ENCODE measurements at places on chromosomes 7 and 10.

GRCh38 chr10:63214571-63214970, 81.4 kb downstream of the NRBF2 start:
- DNase-seq: no peak

GRCh38 chr7:145212050-145212449, 376.2 kb upstream of the TPK1 start:
- DNase-seq: no peak

GRCh38 chr10:47121336-47121735, 178.7 kb upstream of the GDF10 start:
- no peak for DNase-seq

GRCh38 chr7:67550801-67551436, 554.3 kb downstream of the TYW1 start:
- no peak for DNase-seq

DNA sequence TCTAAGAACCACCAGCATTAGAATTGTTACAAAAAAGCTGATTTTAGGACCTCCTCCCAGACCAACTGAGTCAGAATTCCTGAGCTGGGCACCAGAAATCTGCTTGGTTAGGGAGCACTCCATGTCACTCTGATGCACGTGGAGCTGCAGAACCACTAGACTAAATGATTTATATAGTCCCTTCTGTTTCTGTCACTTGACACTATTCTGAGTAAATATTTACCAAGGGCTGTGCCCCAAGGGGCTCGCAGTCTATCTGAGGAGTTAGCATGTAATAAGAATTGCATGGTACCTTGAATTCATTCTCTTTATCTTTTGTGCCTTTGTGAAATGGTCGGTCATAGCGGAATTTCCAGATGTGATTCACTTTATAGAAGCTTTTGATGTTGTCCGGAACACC, 196.0 kb upstream of the IMMP2L start:
- DNase-seq: no peak

DNA sequence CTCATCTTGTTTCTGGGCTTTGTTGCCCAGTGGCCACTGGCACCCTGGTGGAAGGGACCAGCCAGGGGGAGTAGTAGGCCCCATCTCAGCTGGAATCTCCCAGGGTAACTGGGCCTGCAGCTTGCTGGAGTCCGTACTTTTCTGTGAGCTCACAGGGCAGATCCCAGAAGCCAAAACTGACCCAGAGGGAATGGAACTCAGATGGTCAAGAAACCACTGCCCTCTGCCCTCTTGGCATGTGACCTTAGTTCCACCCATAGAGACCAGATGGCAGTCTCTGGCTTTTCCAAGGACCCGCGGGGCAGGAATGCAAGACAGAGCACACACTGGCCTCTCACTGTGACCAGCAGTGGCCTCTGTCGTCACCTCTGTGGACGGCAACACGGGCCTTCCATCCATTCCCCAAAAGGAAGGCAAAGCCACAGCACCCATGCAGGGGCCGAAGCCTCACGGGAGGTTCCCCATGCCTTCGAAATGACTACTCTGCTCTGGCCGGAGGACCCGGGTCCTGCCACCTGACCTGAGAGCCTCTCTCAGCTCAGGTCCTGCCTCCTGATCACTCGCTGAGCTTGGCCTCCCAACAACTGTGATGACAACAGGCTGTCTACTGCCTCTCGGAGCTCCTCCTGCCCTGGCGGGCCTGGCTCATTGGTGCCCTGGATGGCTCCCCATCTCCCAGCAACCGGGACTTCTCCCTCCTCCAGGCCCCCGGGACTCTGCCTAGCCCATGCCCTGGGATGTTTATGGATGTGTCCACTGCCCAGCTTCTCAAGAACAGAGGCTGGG, 29.9 kb downstream of the MYL10 start:
- no peak for DNase-seq

DNA sequence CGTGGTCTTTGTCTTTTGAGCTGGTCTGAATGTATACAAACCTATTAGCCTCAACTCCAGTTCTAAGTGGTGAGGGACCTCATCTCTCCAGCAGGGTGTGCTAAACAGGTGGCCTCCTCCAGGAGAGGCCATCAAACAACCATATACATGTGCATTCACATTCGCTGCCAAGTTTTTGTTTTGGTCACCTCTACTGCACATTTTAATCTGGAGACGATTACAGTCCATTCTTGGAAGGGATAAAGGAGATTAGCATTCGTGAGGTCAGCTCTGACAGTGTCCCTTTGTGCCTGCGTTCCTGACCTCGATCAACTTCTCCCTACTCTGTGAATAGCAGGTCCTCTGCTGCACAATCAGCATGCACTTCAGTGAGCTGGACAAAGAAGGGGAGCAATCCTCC, 60.8 kb downstream of the RHOBTB1 start:
- DNase-seq: no peak

DNA sequence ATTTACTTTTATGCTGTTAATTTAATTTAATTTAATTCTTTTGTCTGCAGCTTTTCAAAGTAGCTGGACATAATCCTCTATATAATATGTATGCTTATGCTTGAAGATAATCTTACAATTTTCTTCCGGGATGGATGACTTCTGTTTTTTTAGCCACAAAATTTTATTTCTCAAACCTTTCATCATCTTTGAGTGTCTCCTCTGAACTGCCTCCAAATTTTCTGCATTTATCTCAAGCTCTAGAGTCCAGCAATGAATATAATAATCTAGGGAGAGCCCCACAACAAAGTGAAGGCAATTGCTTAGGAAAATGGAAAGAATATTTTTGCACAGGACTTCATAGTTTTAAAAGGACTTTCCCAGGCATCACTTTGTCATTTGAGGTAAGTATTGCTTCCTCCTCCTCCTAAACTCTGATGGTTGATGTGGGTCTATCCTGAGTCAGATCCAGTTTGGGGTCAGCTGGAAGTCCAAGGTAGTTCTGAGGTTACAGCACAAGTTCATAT, 53.7 kb upstream of the FAM3C start:
- no peak for DNase-seq

DNA sequence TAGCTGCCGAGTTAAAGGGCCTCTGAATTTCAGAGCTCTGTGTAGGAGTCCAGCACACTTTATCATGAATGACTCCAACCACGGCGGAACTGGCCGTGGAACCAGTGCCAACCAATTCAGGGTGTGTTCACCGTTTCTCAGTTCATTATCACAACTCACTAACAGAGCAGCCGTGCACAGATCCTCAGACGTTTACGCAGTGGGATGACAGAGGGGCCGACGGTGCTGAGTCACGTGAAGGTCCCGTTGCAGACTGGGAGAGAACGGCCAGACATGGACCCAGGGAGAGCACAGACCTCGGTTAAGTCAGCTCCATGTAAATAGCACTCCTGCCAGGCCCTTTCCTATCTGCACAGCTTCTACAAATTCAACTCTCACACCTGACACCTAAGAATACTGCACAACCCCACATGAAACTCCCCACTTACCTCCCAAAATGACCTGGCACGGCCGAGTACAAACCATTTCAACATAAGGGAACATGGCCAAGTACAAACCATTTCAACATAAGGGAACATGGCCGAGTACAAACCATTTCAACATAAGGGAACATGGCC, 95.5 kb downstream of the DIP2C start:
- no peak for DNase-seq

DNA sequence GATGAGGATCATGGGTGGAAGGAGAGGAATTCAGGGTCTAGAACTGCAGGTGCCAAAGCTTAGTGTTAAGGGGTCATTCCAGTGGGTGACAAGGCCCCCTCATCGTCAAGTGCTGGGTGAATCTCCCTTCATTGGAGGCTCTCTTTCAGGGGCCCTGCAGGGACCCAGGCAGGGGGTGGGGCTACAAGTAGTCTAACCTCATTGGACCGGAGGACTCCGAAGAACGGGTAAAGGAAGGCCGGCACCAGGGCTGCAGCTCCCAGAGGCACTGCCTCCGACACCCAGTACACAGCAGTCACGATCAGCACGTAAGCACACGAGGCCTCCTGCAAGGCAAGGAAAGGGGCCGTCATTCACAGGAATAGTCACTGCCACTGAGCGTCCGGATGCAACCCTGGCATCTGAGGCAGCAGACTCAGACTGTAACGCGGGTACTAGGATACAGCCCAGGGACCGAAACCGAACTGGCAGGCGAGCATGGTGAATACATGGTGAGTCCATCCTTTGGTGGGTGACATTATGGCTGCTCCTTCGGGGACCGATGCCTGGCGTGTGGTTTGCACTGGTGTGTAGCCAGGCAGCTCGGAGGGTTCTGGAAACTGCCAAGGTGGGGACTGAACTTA, 6.7 kb downstream of the SLC13A4 start:
- no peak for DNase-seq

- no peak for DNase-seq
Measured at GRCh38 chr10:78065611-78066010, 31.9 kb downstream of the RPS24 start.

All from effector CD4-positive, alpha-beta T cell (primary cell).